Ecto neural progenitor cell (in vitro differentiated cells): ENCODE measurements at places on chromosomes 1 and 21.

GRCh38 chr1:179776831-179777230 is 33.7 kb downstream of the FAM163A start:
- DNase-seq, result no peak

GRCh38 chr21:35563885-35564451 is 496.4 kb downstream of the SETD4 start:
- no peak for DNase-seq

GRCh38 chr1:80417671-80418070 is 1383.1 kb upstream of the ADGRL2 start:
- DNase-seq, result no peak

GRCh38 chr1:236395947-236396664 is 2.0 kb downstream of the EDARADD start:
- no peak for DNase-seq

GRCh38 chr1:19239876-19240275 is 11.4 kb downstream of the EMC1 start:
- DNase-seq, result no peak
